ENCODE measurements at places on chromosomes 4 and X.

DNA sequence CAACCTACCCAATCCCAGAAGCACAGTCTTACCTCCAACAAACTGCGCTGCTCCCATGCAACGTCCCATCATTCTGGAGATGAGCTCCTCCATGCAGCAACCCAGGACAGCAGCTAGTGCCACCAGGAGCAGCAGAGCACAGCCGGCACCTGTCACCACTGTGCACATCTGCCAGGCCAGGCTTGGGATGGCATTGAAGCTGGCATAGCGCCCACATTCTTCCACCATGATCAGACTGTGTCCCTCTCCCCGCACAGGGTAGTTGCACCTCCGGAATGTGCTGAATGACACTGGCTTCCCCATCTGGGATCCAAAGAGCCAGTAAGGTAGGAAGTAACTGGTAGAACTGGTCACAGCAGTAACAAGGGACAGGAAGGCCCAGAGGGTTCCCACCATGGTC, 8.8 kb downstream of the LHFPL1 start:
- DNase-seq: no peak

GRCh38 chrX:153305972-153306371, 15.6 kb downstream of the PNMA6F start:
- no peak for DNase-seq

GRCh38 chr4:105241451-105241850, 94.8 kb downstream of the TET2 start:
- no peak for DNase-seq

DNA sequence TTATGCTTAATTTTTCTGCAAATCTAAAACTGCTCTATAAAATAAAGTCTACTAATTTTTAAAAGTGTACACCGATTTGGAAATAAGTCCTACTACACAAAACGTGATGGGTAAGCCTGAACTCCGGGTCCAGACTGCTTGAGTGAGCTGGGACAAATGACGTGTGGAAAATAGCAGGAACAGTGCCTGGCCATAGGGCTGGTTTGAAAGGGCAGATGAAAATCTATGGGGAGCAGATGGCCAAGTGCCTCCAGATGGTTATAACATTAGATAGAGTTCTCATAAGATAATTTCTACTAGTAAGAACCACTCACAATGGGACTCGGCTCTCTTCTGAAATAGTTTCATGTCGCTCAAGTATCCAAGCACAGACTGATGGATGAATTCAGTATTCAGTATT, 52.5 kb downstream of the F11 start:
- no peak for DNase-seq

- no peak for DNase-seq
Observed at GRCh38 chr4:94457692-94458106, 6.0 kb downstream of the PDLIM5 start.

DNA sequence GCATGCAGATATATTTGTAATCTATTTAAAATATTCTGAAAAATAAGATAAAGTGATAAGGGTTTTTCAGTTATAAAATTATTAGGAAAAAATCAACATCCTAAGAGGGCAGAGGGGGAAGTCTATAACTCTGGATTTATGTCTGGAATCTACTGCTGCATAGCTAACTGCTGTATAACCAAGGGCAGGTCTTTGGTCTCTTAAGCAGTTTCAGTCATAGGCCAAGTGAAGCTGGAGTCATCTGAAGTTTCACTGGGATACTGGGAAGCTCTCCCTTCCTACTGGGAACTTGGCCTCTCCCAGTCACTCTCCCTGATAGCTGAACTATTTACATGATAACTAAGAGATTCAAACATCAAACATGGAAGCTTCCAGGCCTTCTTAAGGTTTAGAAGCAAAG, 1409.9 kb upstream of the PCDH7 start:
- no peak for DNase-seq

GRCh38 chr4:80897537-80898303, 132.8 kb upstream of the BMP3 start:
- DNase-seq: no peak

- DNase-seq: no peak
Observed at GRCh38 chr4:7171191-7171900, 21.0 kb upstream of the SORCS2 start.

DNA sequence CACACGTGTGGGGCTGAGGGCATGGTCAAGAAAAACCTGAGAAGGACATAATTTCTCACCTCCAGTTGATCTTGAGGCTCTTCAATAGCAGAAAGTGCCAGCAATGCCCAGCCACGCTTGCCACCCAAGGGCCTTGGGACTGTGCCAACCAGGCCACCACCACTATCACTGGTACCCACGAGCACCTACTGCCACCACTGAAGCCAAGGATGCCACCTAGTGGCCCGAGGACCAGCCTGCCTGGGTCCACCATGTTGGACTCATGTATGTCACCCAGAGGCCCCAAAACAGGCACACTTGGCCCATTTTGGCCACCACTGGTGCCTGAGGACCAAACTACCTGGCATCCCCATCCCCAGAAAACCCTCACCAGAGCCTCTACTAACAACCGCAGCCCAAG, 191.8 kb downstream of the ADAM29 start:
- no peak for DNase-seq

DNA sequence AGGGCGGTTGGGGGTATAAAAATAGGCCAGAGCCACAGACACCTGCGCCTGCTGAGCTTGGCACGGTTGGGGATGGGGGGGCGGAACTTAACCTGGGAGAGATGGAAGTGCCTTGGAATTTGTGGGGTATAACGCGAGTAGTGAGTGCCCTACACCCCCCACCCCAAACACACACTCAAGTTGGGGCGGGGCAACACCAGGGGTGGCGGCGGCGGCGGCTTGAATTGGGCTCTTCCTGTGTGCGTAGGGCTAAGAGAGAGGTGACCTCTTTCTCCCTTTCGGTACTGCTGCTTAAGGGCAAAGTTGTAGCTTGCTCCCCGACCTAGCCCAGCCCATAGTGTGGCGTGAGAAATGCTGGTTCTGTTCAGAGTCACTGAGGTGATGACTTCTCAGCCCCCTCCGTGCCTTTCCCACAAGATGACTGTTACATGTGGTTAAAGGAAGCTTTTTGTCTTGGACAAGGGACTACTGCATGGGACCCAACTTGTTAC, 839 bp downstream of the STK26 start:
- peak; percentile 66 for DNase-seq

DNA sequence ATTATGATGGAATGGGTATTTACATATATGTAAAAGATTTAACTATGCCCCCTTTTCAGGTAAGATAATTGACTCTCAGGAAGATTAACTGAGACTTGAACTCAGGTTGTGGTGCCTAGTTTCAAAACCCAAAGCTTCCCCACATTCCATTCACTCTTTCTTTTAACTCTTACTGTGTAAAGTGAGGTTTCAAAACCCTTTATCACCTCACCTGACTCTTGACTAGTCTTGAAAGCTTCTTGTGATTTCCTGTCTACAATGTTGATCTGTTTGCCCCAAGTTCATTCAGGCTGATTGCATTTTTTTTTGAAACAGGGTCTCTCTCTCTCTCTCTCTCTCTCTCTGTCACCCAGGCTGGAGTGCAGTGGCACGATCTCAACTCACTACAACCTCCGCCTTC, 40.5 kb upstream of the RAPGEF2 start:
- no peak for DNase-seq

- DNase-seq: no peak
Observed at GRCh38 chrX:134525086-134525792, 65.3 kb downstream of the HPRT1 start.

- no peak for DNase-seq
Observed at GRCh38 chrX:39201305-39201990, 400.2 kb downstream of the MID1IP1 start.

DNA sequence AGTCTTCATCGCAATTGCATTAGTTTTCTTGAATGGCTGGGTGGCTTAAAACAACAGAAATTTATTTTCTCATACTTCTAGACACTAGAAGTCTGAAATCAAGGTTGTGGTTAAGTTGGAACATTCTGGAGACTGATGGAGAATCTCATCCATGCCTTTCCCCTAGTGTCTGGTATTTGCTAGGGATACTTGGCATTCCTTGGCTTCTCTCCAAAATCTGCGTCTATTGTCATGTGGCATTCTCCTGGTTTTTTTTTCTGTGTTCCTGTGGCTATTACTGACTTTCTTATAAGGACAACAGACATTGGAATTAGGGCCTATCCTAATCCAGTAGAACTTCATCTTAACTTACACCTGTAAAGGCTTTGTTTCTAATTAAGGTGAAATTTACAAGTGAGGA, 272.8 kb upstream of the EPHA5 start:
- no peak for DNase-seq

DNA sequence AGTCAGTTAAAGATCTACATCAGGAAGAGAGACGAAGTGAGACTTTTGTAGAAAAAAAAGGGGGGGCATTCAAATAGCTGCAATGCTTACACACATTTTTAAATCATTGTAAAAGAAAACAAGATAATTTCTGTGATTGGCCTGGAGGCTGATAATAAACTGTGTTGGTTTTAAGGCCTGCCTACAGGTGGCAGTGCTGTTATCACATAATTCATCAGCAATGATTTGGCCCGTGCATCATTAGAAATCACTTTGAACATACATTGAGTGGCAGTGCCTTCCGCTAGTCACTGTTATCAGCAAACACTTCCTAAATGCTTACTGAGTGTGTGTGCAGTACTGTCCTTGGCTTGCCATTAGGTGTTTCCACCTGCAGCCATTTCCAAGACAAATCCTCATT, 831.9 kb downstream of the TRIML1 start:
- no peak for DNase-seq

DNA sequence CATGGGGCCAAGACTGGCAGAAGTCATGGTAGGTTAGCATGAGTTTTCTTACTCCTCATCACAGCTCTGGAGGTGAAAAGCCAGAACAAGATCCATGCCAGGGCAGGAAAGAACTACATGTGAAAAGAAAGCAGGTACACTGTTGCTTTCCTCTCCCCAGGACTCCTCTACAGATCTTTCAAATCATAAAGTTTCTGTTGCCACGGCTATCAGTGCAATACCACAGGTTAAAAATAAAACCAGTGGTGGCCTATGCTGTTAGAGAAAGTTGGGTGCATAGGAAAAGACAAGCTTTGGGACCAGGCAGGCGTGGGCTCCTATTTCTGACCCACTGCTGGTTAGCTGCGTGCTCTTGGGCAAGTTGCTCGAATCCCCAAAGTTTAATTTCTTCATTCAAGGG, 81.4 kb downstream of the SH3RF1 start:
- no peak for DNase-seq

DNA sequence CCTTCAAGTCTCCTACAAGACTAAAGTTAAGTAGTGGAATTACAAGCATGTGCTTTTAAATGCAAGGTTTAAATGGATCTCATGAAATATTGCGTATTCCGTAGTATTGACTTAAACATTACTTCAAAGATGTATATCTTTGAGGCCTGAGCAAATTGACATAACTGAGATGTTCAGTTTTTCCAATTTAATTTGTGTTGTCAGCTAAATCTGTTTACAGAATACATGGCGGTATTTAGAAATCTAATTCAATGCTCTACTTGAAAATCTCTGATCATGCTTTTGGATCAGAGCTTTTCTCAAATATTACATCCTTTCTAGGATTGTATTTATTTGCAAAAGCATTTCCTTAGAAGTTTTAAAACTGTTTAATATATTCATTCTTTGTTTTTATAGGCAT, 47.5 kb upstream of the PDE5A start:
- DNase-seq: no peak

DNA sequence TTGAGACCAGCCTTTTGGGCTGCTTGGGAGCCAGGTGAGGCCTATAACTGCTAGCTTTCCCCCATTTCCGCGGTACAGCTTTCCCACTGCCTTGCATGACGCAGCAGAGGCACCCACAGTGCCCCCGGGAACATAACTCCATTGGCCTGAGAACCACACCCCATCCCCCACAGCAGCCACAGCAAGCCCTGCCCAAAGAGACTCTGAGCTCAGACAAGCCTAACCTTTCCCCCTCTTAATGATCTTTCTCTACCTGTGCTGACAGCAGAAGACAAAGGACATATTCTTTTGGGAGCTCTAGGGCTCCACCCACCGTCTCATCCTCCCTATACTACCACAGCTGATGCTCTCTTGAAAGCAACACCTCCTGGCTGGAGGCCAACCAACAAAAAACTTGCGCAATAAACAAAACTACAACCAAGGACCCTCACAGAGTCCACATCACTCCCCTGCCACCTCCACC, 114.8 kb downstream of the FANCB start:
- no peak for DNase-seq

GRCh38 chrX:110097920-110098319, 95.0 kb downstream of the TMEM164 start:
- DNase-seq: no peak

- no peak for DNase-seq
Observed at GRCh38 chr4:73309211-73309610, 50.6 kb upstream of the ANKRD17 start.

GRCh38 chr4:64464581-64464980, 55.3 kb upstream of the TECRL start:
- no peak for DNase-seq

GRCh38 chr4:124541652-124542420, 170.7 kb downstream of the ANKRD50 start:
- DNase-seq: no peak

DNA sequence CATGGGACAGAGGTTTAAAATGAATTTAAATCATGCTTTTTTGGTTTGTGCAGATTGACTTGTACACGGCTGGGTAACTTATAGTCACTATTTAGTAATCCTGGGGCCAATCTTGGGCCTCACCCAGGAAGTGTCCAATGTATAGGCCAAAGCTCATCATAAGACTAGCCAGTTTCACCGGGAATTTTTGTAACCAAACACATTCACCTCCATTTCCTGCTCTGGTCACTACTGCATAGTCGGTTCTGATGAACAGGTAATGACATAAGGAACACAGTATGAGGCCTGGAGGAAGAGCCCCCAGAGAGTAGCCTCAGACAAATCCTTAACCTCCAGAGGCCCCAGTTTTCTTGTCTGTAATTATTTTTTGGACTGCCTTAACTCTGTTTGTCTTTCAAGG, 81.9 kb downstream of the HPRT1 start:
- no peak for DNase-seq

DNA sequence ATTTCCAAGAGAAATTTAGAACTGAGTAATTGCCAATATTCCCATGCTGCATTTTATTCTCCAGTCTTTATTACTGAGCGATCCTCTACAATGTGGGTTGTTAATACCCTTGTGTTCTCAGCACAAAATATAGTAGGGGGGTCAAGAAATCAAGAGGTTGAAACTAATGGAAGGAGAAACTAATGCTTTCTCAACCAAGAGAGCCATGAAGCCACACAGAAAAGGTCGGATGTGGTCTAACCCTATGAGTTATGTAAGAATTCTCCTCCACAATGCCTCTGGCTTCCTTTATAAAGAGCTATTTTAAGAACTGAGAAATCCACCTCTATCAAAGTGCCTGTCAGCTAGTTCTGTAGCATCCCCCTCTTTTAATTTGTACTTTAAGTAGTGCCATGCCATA, 268.5 kb downstream of the CHIC1 start:
- DNase-seq: no peak

Data from stimulated activated naive CD8-positive, alpha-beta T cell treated with anti-CD3 and anti-CD28 coated beads, Interleukin-15, Interleukin-2, amounts not matched to agents 100 U/mL and 50 U/mL, for 24 hours (primary cell).